Natural killer cell (primary cell): ENCODE measurements at places on chromosomes 16 and 17. TPM values are rescaled to one million over a fixed set of nuclear protein-coding genes. Genes with fewer than 3 reads are reported as not detected.

AIPL1 gene
- total RNA-seq = not detected

PLCG2 gene
- total RNA-seq = 250 TPM

ZNF200 gene
- total RNA-seq = 5.6 TPM

GAS7 gene
- total RNA-seq = 84.8 TPM

TMEM98 gene
- not detected for total RNA-seq

KRTAP2-1 gene
- total RNA-seq = not detected

GSPT1 gene
- total RNA-seq = 60.8 TPM
